ENCODE measurements at places on chromosomes 3 and 15.

- DNase-seq, result no peak
These were observed 22.9 kb upstream of the PRICKLE2 start for GRCh38 chr3:64247991-64248646.

GRCh38 chr3:161770484-161771386, 274.1 kb downstream of the OTOL1 start:
- no peak for DNase-seq

- no peak for DNase-seq
These were observed 42.3 kb downstream of the CPN2 start for GRCh38 chr3:194308601-194309449.

DNA sequence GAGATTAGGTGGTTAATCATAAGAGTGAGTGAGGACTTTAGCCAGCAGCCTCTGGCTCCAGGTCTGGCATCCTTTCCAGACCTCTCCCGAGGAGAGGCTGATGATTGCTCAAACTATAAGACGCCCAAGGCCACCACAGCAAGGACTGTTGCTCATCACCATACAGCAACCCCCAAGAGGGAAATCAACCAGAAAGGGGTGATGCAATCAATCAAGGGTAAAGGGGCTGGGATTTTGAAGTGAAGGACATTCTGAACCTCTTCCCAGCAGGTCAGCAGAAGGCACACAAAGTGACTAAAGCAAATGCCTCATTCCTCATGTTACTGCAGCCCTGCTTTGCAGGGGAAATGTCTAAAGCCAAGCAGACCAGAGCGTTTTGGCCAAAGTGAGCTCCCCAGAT, 247.3 kb upstream of the IGF1R start:
- no peak for DNase-seq

GRCh38 chr3:481111-481510, 284.5 kb downstream of the CHL1 start:
- DNase-seq, result no peak

- DNase-seq, result no peak
These were observed 123.0 kb upstream of the EIF1B start for GRCh38 chr3:40186508-40186907.

- no peak for DNase-seq
These were observed 19.0 kb downstream of the MAPK6 start for GRCh38 chr15:52037889-52038505.

DNA sequence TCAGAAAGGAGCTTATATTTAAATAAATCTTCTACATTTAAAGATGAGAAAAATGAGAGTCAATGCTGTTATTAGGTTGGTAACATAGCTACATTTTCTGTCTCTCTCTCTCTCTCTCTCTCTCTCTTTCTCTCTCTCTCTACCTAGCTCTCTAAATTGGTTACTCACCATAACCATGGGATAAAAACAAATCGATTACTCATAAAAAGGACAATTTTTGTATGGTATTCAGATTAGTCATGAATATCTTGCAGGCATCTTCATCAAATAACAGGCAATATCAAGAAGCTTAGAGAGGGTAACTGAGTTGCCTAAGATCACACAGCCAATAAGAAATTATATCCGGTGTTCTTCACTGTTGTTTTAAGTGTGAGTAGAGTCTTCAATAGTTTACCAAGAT, 81.8 kb upstream of the ALCAM start:
- no peak for DNase-seq

DNA sequence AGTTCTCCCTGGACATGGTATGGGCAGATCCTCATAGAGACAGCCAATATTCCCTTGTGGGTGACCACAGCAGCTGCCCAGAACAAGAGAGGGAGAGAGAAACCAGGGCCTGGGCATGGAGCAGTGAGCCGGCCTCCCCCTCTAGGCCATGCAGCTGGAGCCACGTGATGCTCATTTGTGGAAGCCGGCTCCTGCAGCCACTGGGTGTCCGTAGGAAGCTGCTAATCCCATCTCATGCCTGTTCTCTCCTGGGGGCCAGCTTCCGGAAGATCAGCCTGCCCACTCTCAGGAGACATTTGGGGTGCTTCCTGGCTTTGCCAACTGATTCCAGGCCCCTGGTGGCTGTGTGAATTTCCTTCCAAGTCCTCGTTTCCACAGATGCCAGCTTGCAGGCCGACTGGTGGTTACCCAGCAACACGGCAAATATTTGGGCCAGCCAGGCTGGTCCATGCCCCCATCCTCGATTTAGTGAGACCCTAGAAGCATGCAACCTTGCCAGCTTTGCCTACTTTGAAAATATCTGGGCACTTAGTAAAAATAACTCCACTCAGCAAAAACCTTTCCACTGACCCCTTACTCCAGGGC, 55.3 kb downstream of the LINGO1 start:
- no peak for DNase-seq

- no peak for DNase-seq
These were observed 19.5 kb downstream of the SETMAR start for GRCh38 chr3:4322635-4323034.

DNA sequence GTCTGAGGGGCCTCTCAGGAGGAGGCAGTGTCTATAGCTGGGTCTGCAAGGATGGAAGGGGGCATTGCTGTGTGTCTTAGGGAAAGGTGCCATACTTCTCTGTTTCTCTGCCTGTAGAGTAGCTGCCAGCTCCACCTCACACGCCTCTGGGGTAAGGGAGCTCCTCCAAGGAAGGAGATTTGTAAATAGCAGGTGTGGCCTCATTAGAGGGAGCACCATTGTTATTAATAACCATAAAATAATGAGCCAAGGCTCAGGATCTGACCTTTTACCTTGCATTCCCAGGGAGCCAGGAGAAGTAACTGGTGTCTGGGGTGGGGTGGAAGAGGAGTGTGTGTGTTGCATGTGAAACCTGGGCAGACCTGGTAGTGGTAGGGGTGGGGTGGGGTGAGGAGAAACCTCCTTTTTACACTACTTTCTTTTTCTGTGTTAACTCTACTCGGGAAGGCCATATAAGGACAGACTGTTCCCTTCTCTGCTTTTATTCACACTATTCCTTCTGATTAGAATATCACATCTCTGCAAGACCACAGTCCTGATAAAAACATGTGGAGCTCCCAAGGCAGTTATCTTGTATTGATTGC, 2.2 kb upstream of the C15orf39 start:
- no peak for DNase-seq

DNA sequence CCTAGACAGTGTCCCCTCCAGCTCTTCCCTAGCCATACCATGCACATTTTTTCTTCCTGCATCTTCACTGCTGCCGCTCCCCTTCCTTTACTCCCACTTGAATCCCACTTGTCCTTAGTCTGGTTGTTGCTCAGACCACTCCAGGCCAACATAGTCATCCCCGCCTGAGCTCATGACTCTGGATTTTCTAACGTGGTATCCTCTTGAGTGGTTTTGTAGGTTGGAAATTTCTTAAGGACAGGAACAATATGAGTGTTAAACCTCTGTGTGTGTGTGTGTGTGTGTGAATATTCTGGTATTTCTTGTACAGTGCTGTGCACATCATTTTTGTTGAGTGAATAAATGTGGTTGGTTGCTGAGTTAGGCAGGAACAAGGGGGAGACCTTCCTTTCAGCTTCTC, 3.1 kb downstream of the BAHD1 start:
- DNase-seq, result no peak

DNA sequence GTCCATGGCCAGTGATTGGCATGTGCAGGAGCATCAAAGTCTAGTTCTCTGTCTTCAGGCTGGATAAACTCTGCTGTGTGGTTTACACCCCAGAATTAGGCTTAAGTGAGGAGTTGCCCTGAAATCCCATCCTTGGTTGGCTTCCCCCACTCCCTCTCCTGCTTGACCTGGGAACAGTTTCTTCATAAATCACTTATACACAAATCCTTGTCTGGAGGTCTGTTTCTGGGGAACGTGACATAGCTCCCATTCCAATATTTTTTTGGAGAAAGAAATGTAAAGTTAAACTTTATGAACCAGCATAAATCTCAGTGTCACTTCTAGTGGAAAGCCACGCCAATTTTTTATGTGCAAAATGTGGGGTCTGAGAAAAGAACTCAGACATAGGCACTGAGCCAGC, 98.2 kb downstream of the DCLK3 start:
- DNase-seq, result no peak

DNA sequence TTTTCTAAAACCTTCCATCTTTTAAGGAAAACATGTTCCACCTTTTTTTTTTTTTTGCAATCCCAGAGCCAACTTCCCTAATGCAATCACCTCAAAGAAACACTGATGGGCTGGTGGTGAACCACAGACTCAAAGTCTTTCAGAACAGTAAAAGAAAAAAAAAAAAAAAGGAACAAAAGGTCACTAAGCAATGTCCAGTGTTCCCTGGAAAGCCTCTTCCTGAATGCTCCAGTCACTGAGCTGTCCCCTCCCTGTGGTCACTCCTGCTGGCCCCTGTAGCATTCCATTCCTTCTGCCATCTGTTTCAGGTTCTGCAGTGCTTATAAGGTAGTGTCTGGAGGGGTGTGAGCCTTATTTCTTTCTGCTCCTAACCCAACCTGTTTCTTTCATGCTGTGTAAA, 53.3 kb downstream of the AAGAB start:
- DNase-seq, result no peak

DNA sequence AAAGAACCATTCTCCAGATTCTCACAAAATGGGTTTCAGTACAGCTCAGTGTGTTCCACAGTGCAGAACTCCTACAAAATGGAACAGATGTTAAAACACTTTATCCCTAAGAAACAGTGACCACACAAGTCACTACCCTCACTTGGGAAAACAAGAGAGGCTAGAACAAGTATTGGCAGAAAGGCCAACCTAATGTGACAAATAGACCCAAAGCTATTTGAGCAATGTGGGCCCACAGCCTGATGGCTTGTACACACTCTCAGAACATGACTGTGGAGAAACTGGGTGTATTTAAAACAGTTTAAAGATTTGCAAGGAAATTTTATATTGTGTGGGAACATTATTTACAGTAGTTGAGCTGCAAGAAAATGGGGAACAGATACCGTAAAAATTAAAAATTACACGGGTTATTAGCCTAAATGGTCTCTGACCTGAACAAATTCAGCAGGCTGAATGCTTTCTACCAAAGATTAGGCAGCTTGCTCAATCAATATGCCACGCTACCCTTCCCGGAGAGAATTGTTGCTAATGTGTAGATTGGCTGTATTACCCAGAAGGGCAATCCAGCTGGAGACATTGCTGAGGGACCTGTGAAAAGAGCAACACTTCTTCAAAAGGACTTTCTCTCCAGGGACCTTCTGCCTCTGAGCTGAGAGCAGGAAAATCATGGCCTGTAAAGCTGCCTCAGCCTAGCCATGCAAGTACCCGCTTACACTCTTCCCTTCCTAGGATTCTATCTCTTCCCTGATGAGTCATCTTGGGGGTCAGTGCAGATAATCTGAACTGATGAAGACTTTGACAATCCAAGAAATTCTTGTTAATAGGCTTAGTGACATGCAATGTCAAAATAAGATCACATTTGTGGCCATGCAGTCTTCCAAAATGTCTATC, 97.1 kb downstream of the STRIT1 start:
- no peak for DNase-seq

GRCh38 chr3:23079976-23080375, 123.2 kb upstream of the UBE2E2 start:
- DNase-seq, result no peak

GRCh38 chr15:33008284-33008995, 186.1 kb downstream of the FMN1 start:
- no peak for DNase-seq

DNA sequence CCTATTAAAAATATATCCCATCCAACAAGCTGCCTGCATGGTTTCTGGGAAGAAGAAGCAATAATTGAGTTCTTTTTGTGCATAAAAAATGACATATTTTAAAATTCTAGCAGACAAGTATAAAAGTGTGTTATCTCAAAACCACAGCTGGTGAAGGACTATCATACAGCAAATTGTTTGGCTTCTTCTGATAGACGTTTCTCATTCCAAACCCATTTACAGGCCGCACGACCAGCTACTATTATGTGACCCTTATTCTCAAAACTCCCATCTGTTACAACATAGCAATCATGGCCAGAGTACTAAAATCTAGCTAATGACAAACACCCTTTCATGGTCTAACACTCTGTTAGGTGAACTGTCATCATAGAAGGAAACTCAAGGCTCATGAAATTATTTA, 21.7 kb downstream of the ETFA start:
- DNase-seq, result no peak

GRCh38 chr3:149363053-149363452, 14.4 kb downstream of the TM4SF1 start:
- DNase-seq, result no peak

GRCh38 chr15:85581495-85581894, 201.1 kb downstream of the AKAP13 start:
- DNase-seq, result no peak

GRCh38 chr15:78641102-78641748, at the start of gene CHRNB4:
CHRNB4 (minus strand) TSS chr15:78641210; CDS start chr15:78641133, 77 bp downstream.
- no peak for DNase-seq

DNA sequence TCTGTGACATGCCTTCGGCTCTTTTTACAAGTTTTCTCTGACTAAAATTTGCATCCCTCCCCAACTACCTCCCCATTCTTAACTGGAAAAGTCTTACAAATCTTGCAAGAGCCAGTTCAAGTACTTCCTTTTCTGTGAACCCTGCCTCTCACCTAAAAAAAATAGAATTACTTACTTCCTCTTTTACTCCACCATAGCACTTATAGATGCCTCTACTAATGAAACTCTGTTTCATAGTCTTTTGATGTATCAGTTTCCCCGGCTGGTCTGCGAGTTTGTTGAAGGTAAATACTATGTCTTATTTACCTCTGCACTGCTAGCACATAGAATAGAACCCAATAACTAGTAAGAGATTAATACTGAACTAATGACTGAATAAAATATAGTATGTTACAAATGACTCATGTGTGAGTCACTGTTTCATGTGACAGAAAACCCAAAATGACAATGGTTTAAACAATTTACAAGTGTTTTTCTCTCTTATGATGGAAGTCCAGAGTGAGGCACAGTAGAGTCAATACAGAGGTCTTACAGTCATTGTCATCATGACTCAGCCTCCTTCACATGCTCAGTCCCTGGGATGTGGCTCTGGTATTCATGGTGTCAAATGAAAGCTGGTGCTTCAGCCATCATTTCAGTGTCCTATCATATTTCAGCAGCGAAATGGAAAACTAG, 393.5 kb downstream of the RSL24D1 start:
- DNase-seq, result no peak

- DNase-seq, result no peak
These were observed 3.6 kb upstream of the GNB4 start for GRCh38 chr3:179454887-179455286.

DNA sequence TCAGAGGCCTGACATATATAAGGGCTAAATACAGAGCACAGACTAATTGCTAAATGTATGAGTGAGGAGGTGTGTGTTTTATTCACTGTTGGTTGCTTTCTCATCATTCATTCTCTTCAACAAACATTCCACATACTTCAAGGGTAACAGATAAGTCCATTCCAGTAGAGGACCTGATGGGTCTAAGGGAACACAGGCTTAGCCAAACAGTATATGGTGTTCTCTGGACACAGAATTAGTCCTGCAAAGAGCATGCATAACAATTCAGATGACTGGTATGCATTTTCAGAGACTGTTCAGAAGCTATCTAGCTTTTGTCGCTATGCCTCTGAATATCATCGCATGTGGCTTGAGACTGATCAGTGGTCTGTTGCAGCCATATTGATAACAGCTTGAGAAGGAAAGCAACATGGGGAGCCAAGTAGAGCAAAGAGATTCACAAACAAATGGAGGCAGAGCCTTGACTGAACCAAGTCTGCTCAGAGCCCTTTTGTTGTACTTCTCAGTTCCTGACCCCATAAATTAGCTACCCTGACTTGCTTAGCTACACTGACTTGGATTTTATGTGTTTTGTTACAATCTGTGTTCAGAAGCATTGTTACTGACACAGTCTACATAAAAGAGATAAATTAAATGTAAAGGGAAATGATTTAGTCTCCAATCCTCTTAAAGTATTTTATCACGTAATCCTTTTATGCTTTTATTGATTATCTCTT, 1178.7 kb downstream of the ROBO1 start:
- DNase-seq, result no peak

Data from stimulated activated CD8-positive, alpha-beta memory T cell treated with anti-CD3 and anti-CD28 coated beads, Interleukin-4, amount 100 ng/mL, for 1 hour (primary cell).